ENCODE measurements at places on chromosomes 6 and 20.

- no peak for DNase-seq
These were observed 115.9 kb downstream of the QKI start for GRCh38 chr6:163530406-163530805.

- no peak for DNase-seq
These were observed 9.3 kb upstream of the NCR2 start for GRCh38 chr6:41326092-41326491.

DNA sequence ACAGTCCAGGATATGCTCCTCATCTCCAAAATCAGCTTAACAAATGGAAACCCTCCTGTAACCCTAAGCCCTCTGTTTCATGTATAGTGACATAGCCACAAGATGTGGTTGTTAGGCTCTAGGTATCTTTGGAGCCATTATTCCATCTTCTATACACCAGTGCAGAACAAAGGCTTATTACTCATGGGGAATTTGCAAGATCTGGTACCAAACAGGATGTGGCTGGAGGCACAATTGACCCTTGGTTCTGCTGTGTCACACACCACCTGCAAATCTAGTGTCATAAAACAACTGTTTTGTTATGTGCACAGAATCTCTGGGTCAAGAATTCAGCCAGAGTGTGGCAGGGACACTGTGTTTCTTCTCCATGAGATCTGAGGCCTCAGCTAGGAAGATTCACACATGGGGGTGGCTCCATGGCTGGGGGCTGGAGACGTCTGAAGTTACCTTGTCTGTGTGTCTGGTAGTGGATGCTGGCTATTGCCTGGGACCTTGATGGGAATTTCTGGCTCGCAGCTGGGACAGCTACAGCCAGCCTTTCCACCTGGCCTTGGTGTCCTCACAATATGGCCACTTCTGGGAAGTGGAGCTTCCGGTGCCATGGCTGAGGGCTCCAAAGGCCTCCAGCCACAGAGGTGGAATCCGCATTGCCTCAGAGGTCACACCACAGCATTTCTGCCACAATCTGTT lies 369.9 kb downstream of the CDH26 start:
- DNase-seq: no peak

- DNase-seq: no peak
These were observed 131.7 kb downstream of the LRRC1 start for GRCh38 chr6:53926505-53926904.

GRCh38 chr6:113450061-113450465 lies 407.1 kb upstream of the MARCKS start:
- no peak for DNase-seq

- no peak for DNase-seq
These were observed 3.8 kb upstream of the CUL9 start for GRCh38 chr6:43178150-43178549.

DNA sequence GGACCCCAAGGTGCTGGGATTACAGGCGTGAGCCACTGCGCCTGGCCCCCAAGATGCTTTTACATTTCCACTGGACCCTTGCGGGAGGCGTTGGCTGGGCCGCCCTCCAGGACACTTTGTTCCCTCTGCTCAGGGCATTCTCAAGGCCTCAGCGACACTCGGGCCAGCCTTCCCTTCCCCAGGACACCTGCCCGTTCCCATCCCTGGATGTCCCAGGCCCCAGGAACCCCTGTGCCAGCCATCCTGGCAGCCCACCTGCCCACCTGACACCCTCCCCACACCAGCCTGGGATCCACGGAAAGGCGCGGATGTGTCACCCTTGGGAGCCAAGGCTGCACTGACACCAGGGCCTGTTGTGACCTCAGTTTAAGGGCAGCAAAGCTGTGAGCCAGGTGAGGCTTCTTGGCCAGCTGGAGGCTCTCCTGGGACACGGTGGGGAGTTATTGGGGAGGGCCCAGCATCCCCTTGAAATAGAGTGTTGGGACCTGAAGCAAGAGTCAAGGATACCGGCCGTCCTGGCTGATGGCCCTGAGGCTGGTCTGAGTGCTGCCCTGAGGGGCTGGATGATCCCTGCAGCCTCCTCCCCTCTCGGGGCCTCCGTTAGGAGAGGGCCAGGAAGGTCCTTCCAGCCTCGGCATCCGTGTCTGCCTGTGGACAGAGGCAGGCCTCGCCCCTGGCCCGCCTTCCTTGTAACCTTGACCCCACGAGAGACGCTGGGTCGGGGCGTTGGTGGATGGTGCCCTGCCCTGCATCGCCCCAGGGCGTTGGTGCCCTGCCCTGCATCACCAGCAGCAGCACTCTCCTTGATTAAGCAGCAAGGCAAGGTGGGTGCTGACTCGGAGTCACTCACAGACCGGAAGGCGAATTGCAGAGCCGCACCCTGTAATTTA lies 84.2 kb upstream of the BHLHE23 start:
- DNase-seq: no peak

DNA sequence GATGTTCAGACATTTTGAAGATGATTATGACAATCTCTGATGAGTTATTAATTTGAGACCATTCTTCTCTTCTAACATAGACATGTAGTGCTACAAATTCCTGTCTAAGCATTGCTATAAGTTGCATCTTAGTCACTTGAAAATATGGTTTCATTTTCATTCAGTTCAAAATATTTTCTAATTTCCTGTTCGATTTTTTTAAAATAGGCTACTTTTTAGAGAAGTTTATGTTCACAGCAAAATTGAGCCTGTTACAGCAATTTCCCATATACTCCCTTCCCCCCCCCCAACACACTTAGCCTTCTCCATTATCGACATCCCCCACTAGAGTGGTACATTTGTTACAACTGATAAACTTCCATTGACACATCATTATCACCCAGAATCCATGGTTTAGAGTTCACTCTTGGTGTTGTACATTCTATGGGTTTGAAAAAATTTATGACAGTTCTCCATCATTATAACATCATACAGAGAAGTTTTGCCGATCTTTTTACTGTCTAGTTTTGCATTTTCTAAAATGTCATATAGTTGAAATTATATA lies 31.2 kb downstream of the PLAGL1 start:
- DNase-seq: no peak

Data from mucosa of gallbladder (tissue), 1 donor.